GM12865 (cell line): ENCODE measurements at places on chromosomes 3 and 15.

- no peak for DNase-seq
These were observed 242.6 kb upstream of the RGMA start for GRCh38 chr15:93331545-93332167.

- DNase-seq, result no peak
These were observed 188.6 kb downstream of the CHL1 start for GRCh38 chr3:385151-385550.

DNA sequence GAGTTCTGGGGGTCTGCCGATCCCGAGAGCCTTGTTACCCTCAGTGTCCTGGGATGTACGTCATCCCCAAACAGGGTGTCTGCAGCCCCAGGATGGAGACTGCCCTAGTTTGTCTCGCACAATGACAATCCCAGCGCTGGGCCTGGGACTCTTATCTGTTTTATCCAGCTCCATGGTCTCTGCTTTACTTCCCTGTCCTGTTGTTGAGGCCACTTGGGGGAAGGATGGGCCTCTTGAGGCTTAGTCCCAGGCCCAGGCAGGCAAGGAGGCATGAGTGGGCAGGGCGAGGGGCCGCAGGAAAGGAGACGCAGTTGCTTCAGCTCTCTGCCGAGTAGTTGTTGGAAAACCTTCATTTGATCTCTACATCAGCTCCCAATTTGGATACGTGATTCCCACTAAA is 17.4 kb downstream of the SMAD6 start:
- no peak for DNase-seq

DNA sequence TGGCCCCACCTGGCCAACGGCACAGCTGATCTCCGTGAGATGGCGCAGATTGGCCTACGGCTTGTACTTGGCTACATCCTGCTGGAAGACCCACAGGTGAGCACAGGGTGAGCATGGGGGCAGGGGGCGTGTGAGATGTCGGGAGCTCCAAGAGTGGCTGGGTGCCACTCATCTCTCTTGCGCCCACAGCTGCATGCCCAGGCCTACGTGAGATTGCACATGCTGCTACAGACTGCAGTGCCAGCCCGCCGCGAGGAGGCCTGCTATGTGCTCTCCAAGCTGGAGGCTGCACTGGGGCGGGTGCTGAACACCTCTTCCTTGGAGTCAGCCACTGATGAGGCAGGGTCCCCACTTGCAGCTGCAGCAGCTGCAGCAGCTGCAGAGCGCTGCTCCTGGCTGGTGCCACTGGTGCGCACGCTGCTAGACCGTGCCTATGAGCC is 22.3 kb downstream of the NBEAL2 start:
- DNase-seq, result no peak

DNA sequence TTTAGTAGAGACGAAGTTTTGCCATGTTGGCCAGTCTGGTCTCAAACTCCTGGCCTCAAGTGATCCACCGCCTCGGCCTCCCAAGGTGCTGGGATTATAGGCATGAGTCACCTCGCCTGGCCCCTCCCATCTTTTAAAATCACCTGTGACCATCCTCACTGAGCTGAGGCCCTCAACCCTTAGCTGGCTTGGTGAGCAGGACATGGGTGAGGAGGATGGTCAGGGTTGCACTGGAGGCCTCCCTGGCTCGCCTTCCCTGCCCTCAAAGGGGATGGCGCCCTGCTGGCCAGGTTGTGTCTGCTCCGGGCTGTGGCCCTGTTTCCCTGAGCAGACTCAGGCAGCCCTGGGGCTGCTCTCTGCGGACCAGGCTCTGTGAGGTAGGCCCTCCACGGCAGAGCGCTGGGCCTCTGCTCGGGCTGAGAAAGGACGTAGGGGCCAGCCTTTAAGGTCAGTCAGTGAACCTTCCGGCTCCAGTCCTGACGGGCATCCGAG is 33.7 kb downstream of the SYNM start:
- no peak for DNase-seq

GRCh38 chr3:38039101-38039898 is at the start of gene DLEC1:
TSS of gene DLEC1 (plus strand) at chr3:38039208. CDS start at chr3:38039226, 18 bp downstream.
- DNase-seq, result peak; percentile 87

GRCh38 chr3:127153506-127153815 is 39.5 kb upstream of the PRR23E start:
- no peak for DNase-seq

DNA sequence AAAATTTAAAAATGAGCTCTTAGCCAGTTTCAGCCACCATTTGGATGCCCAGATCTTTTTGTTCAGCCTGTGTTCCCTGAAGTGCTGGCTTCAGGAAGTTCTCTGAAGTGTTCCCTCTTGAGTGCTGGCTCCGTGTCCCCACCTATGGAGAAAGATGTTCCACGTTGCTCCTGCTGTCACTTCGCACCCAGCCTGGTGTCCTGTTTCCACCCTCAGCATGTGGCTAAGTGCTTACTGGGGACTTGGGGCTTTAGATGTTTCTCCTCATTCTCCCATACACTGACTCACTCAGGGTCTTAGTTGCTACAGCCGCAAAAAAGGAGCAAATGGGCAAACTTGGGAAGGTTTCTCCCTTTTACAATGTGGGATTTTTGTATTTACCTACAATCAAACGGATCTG is 16.6 kb downstream of the CHCHD6 start:
- DNase-seq, result no peak

DNA sequence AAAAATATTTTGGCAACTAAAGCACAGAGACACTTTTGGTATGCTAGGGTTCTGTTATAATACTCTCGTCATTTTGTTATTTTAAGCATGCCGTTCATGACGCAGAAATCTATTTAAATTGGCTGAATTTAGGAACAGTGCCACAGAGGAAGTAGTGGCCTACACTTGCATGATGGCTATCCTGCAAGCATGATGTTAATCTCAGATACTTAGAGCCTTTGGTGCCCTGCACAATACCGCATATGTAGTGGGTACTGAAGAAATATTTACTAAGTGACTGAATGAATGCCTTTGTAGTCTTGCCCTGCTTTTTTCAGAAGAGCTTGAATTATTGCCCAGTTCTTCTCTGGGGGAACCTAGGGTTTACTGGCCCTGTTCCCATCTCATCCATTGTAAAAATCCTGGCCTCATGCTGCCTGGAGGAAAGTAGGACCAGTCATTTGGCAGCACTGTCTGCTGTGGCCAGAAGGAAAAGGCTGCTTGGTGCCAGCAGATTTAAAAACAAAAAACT is 79.0 kb downstream of the SERPINI1 start:
- no peak for DNase-seq

DNA sequence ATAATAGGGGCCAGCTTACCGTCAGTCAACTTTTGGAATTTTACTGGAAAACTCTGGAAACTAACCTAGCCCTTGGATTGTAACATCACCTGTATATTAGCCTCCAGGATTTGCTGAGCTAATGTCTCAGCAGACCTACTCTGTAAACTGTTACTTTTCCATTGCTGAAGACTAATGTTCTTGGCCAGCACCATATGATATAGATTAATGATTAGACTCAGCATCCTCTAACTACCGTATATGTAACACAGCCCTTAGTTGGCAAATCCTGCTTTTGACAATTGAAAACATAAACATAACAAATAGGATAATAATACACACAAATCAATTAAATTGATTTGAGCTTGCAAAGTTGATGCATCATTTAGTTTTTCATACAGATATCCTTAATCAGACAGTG is 26.6 kb upstream of the GBE1 start:
- DNase-seq, result no peak

DNA sequence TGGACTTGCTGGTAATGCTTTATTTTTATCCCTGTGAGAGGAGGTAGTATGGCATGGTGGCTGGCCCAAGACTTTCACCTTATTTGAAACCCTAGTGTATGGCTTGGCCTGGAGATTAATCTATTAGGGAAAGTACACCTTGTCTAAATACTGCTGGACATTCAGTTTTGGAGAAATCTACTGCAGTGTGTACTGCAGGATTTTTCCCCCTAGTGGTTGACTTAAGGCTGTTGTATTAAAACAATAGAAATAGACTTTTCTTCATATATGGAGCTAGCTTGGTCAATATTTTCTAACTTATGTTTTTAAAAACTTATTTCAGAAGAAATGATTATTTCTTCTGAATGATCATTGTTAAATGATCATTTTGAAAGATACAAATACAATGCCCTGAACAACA is 13.9 kb upstream of the SLITRK3 start:
- no peak for DNase-seq

GRCh38 chr15:70535955-70536338 is 227.4 kb downstream of the UACA start:
- no peak for DNase-seq

GRCh38 chr3:43038010-43038409 is 58.9 kb downstream of the GASK1A start:
- peak; percentile 27 for DNase-seq
